Glutamatergic neuron (in vitro differentiated cells): ENCODE measurements at places on chromosomes 2 and 18.
A peak's percentile ranks its signal among the peaks of the same experiment; 100 is the strongest.

DNA sequence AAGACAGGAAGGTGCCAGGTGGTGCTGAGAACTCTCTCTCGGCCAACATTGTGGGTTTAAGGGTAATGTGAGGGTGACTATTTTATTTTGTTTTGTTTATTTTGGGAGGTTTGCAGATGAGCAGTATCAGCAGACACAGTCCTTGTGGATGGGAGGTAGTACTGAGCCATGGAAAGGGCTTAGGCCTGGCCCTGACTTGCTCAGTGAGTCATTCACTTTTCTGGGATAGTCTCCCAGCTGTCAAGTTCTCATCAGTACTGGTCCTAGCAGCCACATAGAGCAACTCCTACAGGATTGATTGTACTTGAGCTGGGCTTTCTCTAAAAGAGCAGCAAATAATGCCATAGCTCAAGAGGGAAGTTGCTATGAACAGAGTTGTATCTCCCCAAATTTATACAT, 175.2 kb downstream of the LOXHD1 start:
- no peak for DNase-seq

- DNase-seq: no peak
Observed at GRCh38 chr2:74028741-74029140, 44.0 kb downstream of the TET3 start.

DNA sequence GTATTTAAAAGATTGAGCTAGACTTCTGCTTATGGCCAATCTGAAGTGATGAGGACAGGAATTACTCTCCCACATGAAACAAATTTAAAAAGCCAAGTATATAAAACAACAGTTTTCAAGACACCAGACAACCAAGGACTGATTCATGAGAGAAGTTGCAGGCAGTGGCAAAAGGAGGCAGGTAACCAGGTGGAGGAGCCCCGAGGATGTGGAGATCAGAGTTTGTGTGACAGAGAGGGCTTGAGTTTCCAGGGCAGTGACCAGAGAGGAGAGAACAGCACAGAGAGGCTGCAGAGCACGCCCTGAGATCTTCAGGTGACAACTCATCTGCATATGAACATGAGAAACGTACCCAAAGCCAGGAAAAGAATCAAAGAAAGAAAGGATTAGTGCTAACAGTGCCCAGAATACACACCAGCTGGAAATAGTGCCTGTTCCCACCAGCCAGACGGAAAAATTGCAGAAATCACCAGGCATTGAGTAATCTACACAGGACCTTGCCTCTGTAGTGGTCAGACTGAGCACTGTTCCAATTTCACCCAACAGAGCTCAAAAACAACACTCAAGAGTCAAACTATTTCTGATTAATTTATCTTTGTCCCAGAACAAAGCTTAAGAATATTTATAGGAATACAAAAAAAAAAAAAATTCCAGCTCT, 173.1 kb downstream of the SEPTIN10 start:
- no peak for DNase-seq

DNA sequence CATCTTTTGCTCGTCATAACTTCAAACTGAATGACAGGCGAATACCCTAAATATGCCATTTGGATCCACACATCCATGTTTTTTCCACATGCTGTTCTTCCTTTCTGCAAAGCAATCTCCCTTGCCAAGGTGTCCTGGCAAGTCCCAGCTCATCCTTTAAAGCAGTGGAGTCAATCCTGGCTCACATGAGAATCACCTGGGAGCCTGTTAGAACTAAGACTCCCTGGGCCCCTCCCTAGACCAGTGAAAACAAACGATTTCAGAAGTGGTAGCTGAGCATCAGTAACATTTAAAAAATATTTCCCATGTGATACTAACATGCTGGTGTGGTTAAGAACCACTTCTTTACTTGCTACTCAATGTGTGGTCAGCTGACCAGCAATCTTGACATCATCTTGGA, 50.6 kb upstream of the PARD3B start:
- no peak for DNase-seq

GRCh38 chr2:212311807-212312404, 226.7 kb downstream of the ERBB4 start:
- DNase-seq: no peak

- DNase-seq: no peak
Observed at GRCh38 chr2:119311371-119311770, 55.3 kb downstream of the C2orf76 start.

DNA sequence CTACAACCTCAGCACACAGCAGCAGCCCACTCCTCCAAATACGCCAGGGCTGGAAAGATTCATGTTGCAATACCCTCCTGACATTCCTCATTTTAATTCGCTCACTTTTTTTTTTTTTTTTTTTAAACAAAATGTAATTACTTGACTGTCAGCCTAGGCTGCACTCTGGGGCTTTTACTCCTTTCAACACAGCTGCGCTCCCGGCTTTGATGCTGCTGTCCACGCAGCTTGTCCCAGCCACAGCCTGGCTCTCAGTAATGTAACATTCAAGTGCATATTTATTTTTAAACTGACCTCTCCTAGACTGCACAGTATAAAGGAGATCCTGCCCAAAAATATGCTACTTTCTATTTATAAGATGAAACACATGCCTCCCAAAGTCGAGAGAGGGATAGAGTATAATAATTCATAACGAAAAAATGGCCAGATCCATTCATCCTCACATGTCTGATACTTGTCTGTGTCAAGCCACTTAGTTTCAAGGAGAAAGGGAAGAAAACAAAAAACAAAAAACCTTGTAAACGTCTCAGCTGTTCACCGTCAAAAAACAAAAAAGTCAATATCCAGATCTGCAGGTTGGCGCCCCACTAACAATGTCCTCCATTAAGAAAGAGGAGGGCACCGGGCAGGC, 949 bp downstream of the CDC42EP3 start:
- DNase-seq: peak; percentile 52

DNA sequence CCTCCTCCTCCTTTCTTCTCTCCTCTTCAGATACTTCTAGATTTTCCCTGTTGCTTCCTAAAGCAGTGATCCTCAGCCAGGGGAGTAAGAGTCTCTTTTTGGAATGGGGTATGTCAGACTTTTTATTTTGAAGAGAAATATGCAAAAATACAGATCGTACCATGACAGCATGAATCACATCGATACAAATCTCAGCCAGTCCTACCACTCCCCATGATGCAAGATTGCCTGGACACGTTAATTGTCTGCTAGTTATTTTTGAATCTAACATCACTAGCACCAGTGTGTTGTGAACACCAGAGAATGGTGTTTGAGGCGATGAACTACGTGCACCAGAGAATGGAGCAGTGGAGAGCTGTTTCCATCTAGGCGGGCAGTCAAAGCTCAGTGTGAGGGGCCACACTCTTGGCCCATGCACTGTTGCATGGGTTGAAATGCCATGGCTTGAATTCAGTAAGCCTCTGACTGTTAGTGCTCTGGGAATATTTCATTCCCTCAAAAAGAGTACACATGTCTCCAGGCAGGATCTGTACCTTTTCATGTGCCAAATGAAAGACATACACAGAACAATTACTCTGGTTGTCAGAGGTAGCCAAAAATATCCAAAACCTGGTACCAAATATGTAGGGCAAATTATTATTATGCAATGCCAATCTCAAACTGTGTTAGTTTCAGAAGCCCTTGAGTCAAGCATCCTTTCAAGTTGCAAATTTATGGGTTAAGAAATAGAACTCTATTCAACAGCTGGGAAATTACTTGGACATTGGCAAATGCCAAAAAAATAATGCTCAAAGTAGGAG, 46.3 kb upstream of the RALBP1 start:
- no peak for DNase-seq

DNA sequence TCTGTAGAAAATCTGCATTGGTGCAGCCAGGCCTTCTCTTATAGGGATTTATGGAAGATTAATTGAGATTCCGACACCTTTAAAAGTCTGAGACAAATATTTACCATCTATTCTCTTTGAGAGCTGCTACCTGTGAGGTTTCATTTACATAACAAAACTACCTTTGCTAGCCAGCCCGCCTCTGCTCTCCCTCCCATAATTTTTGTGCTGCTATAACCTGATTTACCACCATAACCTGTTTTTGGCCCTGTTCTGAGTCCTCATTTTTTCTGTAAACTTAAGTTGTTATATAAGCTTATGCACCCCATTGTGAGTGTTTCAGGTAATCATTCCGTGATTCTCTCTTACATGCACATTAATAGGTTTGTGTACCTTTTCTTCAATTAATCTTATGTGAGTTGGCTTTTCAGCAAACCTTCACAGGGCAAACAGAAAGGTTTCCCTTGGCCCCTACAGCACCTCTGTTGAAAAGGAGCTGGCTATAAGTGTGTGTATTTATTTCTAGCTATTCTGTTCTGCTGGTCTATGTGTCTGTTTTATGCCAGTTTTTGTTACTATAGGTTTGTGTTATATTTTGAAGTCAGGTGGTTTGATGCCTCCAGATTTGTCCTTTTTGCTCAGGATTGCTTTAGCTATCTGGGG, 114.9 kb upstream of the XIRP2 start:
- no peak for DNase-seq

- no peak for DNase-seq
Observed at GRCh38 chr2:134537702-134538101, 181.1 kb downstream of the TMEM163 start.

- no peak for DNase-seq
Observed at GRCh38 chr2:86825693-86826381, 35.1 kb upstream of the CD8A start.

DNA sequence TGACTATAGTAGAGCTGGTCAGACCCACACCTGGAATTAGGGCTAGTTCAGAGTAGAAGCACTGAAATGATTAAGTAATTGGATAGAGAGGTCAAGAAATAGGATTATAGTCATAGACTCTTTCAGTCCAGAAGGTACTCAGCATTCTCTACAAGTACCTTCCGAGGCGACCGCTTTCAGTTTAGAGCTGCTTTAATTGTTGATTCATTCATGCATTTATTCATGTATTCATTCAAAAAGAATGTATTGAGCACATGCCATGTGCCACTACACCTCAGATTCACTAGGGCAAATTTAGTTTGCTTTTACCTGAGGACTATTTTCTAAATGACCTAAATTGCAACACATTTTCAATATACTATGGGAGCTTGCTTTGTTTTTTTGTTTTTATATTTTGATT, 48.7 kb downstream of the CRIM1 start:
- DNase-seq: no peak

GRCh38 chr2:182228741-182229140, 198.1 kb downstream of the PDE1A start:
- DNase-seq: no peak

GRCh38 chr2:141692829-141693228, 438.0 kb downstream of the LRP1B start:
- no peak for DNase-seq

- peak; percentile 15 for DNase-seq
Observed at GRCh38 chr2:240918258-240919091, 12.3 kb downstream of the CROCC2 start.

DNA sequence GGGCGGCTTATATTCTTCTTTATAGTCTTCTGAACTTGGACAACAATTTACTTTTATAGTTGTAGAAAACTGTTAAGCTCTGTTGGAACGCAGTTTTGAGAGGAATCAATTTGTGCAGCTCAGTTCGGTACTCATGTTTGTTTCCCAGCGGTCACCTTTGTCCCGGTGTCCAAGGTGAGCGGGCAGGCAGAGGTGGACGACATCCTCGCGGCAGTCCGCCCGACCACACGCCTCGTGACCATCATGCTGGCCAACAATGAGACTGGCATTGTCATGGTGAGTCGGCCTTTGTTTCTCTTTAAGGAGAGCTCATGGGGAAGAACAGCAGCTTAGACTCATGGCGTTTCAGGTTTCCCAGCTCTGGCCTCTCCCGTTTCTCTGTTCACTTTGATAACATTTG, 18.6 kb upstream of the ESPNL start:
- no peak for DNase-seq

GRCh38 chr18:48152549-48152948, 222.1 kb upstream of the SMAD2 start:
- no peak for DNase-seq

- no peak for DNase-seq
Observed at GRCh38 chr2:42035241-42035640, 12.6 kb upstream of the PKDCC start.

DNA sequence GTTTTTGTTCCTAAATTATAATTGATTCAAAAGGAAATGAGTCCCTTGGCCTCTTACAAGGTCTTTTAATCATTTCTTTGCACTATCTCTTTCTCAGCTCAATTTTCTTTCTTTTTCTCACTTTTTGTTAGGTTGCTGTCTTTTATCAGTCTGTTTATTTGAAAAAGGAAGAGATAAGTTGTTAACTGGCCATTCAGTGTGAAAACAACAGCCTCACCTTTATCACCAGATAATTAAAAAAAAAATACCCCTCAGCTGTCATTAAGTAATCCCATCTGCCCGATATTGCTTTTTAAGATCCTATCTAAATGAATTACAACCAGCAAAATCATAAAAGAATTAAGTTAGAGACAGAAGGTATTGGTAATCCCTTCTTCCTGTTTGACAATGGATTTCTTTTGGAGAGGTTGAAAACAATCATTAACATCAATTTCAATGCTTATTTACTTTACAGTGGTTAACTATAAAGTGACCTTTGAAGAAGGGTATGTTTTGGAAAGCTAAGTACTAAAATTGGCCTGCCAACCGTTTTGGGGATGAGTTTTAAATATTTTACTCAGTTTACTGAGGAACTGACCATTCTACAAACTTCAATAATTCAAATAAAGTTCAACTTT, 104.9 kb downstream of the TGIF1 start:
- DNase-seq: no peak

- DNase-seq: no peak
Observed at GRCh38 chr2:181354626-181355025, 102.6 kb upstream of the ITGA4 start.

DNA sequence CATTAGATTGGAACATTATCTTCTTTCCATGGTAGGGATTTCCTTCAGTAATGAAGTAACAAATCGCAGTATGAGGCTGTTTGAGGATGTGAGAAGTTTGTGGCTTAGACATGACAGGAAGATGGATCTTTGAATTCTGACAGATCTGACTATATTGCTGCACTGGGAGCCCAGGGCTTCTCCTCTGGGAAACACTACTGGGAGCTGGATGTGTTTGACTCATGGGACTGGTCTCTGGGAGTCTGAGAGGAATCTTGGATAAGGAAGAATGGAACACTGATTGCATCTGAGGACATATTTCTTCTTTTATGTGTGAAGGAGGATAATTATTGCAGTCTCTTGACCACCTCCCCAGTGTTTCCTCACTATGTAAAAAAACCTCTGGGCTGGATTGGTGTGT, 77.2 kb upstream of the ST6GAL2 start:
- no peak for DNase-seq

GRCh38 chr18:80023173-80023572, 11.1 kb upstream of the RBFA start:
- DNase-seq: no peak

DNA sequence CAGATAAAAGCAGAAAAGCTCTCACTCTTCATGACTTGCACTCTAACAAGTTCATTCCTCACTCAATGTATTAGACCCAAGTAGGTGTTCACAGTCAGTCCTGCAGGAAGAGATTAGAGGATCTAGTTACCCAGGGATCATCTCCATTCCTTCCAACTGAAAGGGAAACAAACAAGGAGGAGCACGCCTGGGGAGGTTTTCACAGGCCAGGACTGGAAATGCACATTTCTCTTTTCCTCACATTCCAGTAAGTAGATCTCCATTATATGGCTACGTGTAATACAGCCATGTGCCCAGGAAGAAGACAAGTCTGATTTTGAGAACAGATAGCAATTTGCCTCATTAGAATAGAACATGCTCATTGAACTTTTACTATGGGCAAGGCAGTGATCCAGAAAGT, 1132.2 kb upstream of the FAM98A start:
- no peak for DNase-seq
